Esophagus squamous epithelium (tissue), 5 donors: ENCODE measurements at places on chromosomes 7 and 10.

- no peak for DNase-seq
Observed at GRCh38 chr7:65976659-65977196, 5.3 kb downstream of the GUSB start.

DNA sequence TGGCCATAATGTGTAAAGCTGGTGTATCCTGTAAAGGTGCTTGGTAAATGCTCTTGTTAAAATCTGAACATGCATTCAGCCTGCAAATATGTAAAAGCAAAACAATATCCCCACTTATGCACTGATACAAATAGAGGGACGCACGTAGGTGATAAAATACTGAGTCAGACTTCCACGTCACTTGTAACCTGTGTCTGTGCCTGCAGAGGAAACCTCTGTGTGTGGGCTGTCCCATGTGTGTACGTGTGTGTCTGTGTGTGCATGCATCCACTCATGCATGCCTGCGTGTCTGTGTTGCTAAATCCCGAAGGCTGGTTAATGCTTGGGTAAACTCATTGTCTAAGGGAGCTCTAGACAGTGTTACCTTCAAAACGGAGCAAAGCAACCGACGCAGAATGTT is 68.9 kb downstream of the KLF6 start:
- no peak for DNase-seq

GRCh38 chr7:15821484-15822427 is 135.3 kb upstream of the MEOX2 start:
- DNase-seq = no peak

DNA sequence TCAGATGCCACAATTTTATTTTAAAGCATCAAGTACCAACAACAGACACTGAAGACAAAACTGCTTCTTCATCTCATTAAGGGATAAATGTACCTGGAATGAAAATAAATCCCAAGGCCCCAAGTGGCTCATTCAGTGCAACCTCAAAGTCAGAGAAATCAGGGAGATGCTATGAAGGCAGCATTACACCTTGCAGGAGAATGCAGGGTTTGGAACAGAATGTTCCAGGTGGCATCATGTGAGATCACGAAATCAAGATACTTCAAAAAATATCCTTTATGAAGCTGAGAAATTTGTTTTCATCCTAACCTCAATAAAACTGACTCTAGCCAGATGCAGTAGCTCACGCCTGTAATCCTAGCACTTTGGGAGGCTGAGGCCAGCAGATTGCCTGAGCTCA is 477.1 kb downstream of the PLXNA4 start:
- DNase-seq = no peak

DNA sequence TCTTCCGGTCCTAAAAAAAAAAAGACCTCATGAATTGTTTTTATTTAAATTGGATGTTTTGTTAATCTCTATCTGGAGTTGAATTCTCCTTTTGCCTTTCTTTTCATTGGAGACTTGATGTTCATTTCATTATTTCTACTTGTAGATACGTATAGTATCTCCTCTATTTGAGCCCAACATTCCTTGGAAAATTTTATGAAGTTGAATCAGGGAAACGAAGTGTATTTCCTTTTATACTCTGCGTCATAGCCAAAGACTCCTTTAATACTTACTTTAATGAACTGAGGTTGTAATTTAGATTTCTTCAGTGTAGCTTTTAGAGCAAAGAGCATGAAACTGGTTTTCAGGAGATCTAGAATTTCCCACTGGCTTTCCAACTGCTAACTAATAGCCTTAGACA is 132.4 kb downstream of the KIAA1217 start:
- no peak for DNase-seq

- no peak for DNase-seq
Observed at GRCh38 chr10:52229291-52229931, 84.7 kb upstream of the DKK1 start.

GRCh38 chr10:131663351-131663750 is 237.5 kb upstream of the PPP2R2D start:
- DNase-seq = no peak

- no peak for DNase-seq
Observed at GRCh38 chr7:126774077-126774476, 478.7 kb downstream of the GRM8 start.

DNA sequence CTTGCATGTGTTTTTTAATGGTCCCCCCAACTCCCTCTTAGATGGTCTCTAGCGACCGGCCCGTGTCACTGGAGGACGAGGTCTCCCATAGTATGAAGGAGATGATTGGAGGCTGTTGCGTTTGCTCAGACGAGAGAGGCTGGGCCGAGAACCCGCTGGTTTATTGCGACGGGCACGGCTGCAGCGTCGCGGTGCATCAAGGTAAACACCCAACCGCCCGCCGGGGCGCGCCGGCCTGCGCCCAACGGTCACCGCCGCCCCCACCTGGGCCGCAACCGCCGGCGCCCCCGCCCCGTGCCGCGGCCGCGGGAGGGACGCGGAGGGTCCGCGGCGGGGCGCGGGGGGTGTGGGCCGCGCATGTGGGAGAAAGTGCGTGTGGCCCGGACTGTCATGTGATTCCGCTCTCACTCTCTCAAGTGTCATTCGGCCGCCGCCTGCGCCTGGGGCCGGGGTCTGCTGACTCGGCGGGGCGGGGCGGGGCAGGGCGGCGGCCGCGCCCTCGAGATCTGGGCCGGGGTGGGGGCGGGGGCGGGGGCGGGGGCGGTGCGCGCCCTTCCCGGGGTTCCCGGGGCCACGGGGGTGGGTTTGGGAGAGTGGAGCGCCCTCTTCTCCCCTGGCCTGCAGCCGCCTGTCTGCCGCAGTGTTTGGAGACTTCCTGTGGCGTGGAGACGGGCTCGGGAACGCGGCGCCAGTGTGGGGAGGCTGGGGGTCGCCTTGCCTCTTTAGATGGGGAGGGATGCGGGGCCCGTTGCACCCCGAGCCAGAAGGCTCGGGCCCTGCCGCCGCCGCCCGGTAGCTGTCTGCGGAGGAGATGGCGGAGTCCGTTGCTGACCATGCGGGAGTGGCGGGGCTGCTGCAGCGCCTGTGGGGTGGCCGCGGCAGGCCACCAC is 817 bp downstream of the MLLT10 start:
- no peak for DNase-seq

GRCh38 chr7:94391726-94392392 is 2.8 kb upstream of the COL1A2 start:
- DNase-seq = no peak

GRCh38 chr10:89391907-89392756 is at the start of gene IFIT1:
TSS of gene IFIT1 (plus strand) at chr10:89392623. CDS start at chr10:89392713, 90 bp downstream.
- DNase-seq = no peak

- DNase-seq = no peak
Observed at GRCh38 chr7:68205826-68206225, 1209.2 kb downstream of the TYW1 start.

DNA sequence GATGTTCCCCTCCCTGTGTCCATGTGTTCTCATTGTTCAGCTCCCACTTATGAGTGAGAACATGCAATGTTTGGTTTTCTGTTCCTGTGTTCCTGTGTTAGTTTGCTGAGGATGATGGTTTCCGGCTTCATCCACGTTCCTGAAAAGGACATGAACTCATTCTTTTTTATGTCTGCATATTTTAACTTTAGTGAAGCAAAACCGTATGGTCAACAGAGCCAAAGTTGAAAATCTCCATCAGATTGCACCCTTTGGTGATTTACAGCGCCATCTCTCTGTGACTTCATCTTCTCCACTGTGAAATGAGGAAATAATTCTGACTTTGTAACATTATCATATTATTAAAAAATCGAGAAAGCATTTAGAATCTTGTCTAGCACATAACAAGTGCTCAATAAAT is 132.3 kb upstream of the PLXDC2 start:
- no peak for DNase-seq

DNA sequence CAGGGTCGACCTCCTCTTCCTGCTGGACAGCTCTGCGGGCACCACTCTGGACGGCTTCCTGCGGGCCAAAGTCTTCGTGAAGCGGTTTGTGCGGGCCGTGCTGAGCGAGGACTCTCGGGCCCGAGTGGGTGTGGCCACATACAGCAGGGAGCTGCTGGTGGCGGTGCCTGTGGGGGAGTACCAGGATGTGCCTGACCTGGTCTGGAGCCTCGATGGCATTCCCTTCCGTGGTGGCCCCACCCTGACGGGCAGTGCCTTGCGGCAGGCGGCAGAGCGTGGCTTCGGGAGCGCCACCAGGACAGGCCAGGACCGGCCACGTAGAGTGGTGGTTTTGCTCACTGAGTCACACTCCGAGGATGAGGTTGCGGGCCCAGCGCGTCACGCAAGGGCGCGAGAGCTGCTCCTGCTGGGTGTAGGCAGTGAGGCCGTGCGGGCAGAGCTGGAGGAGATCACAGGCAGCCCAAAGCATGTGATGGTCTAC is 46.9 kb downstream of the VWA2 start:
- no peak for DNase-seq

DNA sequence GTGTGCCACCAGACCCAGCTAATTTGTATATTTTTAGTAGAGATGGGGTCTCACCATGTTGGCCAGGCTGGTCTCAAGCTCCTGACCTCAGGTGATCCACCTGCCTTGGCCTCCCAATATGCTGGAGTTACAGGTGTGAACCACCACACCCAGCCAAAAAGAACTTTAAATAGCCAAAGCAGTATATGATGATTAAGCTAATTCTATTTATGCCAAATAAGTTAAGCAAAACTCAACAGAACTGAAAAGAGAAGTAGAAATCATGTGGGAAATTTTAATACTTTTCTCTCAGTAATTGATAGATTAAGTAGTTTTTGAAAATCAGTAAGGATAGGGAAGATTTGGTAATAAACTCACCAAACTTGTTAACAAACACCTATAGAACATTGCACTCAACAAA is 24.5 kb upstream of the RHEB start:
- no peak for DNase-seq

DNA sequence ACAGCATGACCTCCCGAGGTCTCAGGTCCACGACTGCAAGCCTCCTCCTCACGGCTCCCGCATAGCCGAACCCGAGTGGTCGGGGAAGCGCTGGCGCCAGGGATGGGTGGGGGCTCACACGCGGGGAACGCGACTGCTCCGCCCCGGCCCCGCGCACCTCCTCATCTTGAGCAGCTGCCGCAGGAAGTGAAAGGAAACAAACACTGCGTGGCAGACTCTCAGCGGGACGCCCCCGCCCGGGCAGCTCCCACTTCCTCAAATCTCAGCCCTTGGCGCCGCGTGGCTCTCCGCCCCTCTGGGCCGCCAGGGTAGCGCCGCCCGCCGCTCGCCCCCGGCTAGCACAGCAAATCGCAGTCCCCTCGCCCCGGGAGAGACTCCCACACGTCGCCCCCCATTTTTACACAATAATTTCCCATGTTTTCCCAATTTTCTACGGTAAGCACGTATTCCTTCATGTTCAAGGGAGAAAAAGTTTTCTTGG is at the start of gene TMEM243:
TMEM243 (minus strand) TSS at position 188 of the 481 bp plus-strand sequence. CDS start 229 bp downstream, outside the sequence.
- peak; percentile 17 for DNase-seq

GRCh38 chr7:886626-887487 is 10.5 kb downstream of the GET4 start:
- no peak for DNase-seq

GRCh38 chr7:1076184-1077072 is 11.5 kb upstream of the GPER1 start:
- DNase-seq = no peak
